Spinal cord (tissue), 10 donors: ENCODE measurements at places on chromosomes 6 and 20. TPM values are rescaled to one million over a fixed set of nuclear protein-coding genes. Genes with fewer than 3 reads are reported as not detected.

RIPPLY2 gene
- 13.3 TPM for polyA plus RNA-seq

LPIN3 gene
- polyA plus RNA-seq = 2.7 TPM

GJA10 gene
- polyA plus RNA-seq = not detected

HLA-DRB1 gene
- 3.1 TPM for polyA plus RNA-seq

LY6G5B gene
- 17.6 TPM for polyA plus RNA-seq

IL17F gene
- not detected for polyA plus RNA-seq

PPP1R3G gene
- polyA plus RNA-seq = 2.8 TPM

DNA sequence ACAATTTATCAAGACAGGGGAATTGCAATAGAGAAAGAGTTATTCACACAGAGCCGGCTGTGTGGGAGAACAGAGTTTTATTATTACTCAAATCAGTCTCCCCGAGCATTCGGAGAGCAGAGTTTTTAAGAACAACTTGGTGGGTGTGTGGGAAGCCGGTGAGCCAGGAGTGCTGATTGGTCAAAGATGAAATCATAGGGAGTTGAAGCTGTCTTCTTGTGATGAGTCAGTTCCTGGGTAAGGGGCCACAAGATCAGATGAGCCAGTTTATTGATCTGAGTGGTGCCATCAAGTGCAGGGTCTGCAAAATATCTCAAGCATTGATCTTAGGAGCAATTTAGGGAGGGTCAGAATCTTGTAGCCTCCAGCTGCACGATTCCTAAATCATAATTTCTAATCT, 50.0 kb upstream of the ECI2 start:
- DNase-seq = no peak

GRCh38 chr6:9161731-9162130, 726.4 kb upstream of the SLC35B3 start:
- DNase-seq = no peak

GRCh38 chr20:61901392-61902220, 164.1 kb downstream of the TAF4 start:
- no peak for DNase-seq

DNA sequence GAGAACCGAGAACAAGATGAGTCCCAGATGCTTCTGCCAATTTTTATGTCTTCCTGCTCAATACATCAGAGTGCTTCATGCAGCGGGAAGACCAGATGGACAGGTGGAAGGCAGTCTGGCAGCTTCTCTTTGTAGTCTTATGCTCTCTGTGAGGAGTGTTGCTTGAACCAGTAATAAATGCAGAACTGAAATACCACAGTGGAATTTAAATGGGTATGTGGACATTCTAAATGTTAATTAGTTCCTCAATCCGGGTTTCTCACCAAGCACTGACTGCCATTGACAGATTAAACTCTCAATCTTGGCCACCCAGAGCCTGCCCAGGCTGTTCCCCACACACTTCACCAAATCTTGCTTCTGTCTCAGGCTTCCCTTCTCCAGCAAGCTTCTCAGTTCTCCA, 695.5 kb upstream of the CHD6 start:
- no peak for DNase-seq

DNA sequence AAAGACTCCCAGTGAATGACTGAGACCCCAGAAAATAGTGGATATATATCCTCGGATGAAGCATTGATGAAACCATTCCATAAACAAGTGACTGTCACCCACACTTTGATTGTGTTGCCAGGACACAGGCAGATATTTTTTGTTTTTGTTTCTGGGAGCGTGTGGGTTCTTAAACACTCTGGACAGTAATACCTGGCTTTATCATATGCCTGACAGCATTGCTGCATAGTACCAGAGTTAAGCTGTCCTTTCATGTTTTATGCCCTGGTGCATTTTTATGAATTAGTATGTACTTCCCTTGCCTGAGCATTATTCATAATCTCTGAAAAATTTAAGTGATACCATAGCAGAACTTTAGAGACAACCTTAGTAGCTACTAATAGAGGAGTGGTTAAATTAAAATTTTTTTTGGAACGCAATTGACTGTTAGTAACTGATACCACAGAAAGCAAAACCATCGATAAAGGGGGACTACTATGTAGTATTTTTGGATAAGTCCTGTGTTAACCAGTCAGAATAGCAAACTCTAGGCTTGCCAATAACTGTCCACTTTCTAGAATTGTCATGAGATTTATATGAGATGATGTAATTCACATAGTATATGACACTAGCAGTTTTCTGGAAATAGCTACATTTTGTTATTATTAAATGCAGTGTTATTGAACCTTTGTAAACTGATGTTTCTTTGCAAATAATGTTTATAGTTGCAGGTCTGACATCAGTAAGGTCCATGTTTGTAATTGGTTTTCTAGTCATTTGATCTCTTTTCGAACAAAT, 30.4 kb downstream of the SENP6 start:
- no peak for DNase-seq

GRCh38 chr6:166456395-166457156, 73.8 kb upstream of the MPC1 start:
- DNase-seq = no peak

DNA sequence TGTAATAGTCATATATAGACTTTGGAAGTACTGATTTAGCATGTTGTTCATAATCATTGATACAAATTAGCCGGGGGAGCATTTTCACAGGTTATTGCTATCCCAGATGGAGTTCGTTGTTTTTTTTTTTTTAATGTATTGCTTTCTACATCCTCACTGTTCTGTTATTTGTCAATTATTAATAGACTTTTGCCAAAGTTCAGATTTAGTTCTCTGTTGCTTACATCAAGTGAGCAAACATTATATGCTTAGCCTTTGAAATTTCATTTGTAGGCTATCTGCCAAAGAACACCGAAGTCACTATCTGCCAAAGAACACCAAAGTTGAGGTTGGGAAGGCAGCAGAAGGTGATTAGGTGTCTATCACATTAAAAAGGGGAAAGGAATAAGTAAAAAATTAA, at the start of gene HAO1:
Gene HAO1, minus strand, starts transcription at position 118 of the 400 bp plus-strand sequence. Its CDS starts 36 bp downstream, at position 82.
- no peak for DNase-seq

GRCh38 chr6:17719323-17720041, 12.8 kb upstream of the NUP153 start:
- DNase-seq = no peak

DNA sequence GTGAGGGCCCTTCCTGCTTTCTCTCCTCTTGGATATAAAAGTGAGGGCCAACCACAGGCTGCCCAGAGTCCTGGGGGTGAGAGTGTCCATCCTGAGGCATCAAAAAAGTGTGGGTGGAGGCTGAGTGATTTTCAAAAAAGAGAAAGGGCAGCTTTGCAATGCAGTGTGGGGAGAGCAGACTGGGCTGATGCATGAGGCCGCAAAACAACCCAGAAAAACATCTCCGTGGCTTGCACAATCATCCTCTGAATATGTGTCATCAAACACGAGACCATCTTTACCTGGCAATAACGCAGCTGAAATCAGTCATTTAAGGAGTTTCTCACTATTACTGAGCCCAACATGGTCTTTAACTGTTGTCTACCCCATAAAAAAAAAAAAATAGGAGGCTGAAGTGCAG, 191.2 kb upstream of the SOX4 start:
- DNase-seq = no peak

DNA sequence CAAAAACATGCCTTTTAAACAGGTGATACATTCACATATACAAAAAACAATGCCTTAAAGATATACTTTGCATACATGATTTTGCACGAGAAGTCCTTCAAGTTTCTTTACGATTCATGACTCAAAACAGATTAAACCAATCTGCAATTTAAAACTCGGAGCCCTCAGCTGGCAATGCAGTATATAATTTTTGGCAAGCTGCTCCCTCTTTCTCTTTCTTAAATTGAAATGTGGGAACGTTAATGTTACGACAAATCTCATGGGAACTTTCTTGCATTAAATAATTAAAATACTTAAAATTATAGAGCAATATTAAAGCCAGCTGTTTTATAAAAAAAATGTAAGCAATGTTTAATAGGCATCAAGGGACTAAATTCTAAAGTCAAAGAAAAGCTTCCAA, 334.6 kb downstream of the ESR1 start:
- no peak for DNase-seq

GRCh38 chr20:48831718-48832404, 4.1 kb upstream of the PREX1 start:
- DNase-seq = no peak

DNA sequence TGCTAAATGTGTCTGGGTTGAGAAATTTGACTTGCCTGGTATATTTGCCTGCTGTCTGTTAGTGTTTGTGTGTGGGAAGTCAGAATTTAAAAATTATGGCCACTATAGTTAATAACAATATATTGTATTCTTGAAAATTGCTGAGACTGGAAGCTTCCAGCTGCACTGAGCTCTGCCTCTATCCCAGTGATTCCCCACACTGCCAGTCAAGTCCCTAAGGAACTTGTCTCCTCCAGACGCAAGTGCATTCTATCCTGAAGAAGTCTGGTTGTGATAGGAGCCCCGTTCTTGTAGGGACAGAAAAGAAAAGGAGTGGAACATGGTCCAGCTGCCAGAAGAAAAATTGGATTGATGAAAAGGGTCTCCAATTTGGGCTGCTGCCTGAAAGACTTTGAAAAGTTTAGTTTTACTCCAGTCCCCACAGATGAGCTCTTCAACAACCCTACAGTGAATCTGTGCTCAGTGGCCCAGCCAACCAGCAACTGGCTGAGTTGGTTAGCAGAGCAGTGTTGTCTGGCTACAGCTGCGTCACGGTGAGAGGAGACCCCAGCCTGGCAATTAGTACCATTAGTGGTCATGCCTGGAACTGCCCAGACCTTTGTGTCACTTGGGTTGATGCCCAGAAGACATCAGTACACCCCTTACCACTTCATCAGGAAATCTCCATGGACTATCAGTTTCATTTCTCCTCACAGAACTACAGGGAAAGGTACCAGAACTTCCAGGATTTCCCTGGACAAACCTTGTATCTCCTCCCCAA, 183.1 kb upstream of the MCHR2 start:
- no peak for DNase-seq

- no peak for DNase-seq
Observed at GRCh38 chr6:20952699-20953474, 418.6 kb downstream of the CDKAL1 start.

DNA sequence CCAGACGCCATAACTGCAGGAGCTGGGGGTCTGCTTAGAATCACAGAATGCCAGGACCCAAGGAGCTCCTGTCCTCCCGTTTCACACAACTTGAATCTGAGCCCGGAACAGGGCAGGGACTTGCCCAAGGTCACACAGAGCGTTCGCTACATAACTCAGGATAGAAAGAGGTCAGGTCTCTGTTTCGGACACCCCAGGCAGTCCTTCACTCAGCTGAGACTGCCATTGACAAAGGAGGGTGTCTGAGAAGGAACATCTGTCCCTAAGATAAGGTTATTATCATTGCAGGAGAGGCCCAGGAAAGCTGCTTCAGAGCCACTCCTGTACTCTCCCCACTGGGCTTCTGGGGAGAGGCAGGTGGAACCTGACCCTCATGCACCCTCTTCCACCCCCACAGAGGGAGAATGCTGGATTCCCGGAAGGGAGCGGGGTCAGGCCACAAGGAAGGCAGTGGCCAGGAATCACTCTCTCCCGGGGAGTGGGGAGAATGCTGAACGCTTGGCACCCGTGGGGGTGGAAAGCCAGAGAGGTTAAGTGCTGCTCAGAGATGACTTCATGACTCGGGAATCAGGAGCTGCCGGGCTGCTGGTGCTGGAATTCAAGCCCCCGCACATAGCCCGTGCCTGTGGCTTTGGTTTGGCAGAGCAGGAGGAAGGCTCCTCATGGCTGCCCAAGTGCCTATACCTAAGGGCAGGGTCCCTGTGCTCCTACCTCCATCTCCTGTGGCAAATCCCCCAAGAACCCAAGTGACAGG, 10.7 kb downstream of the SDC4 start:
- no peak for DNase-seq

DNA sequence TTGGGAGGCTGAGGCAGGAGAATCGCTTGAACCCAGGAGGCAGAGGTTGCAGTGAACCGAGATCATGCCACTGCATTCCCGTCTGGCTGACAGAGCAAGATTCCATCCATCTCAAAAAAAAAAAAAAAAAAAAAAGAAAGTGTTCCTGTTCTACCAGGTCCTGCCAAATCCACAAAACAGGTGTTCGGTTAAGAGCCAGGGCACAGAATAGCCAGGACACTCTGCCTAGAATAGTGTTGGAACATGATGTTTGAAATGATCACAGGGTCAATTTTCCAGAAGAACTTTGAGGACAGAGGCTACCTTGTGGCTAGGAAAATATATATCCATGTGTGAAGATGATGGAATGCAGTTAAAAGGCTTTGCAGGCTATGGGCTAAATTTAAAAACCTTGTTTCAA, 63.6 kb upstream of the TRAF3IP2 start:
- no peak for DNase-seq

DNA sequence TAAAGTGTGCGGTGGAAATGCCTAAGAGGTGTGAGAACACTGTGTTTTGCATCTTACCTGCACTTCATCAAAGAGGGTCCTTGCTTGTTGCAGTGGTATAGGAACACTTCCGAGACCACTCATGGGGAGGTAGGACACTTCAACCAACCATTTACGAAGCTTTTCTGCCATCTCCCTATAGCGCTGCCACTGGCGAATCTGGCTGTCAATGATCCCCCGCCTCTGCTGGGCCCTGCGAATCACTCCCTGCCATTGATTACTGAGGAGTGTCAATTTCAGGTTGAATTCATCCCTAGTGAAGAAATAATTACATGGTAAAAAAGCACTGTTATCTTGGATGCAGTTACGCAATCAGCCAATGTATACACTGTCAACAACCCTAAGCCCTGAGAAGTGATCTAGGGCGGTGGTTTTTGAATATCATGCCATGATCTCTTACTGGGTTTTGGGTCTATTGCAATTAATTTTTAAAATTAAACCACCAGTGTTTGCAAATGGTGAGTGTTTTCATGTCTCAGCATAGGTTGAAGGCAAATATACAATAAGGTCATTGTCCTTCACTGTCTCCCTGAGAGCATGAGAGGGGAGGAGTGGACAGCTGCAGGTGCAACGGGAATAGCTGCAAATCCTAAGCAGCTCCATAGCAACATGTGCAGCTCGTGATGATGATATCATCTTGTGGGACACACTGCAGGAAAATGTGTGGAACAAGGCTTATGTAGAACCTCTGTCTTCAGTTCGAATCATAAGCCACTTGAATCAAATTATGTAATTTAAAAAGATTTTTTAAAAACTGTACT, 400.6 kb downstream of the ESR1 start:
- DNase-seq = no peak
